ENCODE measurements at places on chromosomes 5 and 9.

GRCh38 chr5:22223079-22223478 is 630.1 kb downstream of the CDH12 start:
- DNase-seq, result no peak

DNA sequence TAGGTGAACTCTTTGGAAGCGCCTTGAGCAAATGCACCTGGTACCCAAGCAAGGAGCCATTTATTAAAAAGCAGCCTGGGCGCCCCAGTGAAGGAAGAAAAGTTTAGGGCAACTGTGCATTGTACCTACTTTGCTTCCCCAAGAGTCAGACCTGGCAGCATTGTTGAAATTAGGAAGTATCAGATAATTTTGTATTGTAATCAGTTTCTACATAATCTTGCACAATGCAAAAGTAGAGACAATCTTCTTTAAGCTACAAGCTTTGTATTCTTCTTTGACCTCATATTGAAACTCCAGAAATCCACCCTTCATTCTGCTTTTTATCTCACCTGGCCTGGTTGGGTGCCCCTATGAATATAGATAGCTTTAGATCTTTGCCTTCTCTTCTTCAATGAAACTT is 490.8 kb downstream of the RASEF start:
- DNase-seq, result no peak

GRCh38 chr5:136195971-136196820 is 3.2 kb upstream of the SMIM32 start:
- DNase-seq, result no peak

DNA sequence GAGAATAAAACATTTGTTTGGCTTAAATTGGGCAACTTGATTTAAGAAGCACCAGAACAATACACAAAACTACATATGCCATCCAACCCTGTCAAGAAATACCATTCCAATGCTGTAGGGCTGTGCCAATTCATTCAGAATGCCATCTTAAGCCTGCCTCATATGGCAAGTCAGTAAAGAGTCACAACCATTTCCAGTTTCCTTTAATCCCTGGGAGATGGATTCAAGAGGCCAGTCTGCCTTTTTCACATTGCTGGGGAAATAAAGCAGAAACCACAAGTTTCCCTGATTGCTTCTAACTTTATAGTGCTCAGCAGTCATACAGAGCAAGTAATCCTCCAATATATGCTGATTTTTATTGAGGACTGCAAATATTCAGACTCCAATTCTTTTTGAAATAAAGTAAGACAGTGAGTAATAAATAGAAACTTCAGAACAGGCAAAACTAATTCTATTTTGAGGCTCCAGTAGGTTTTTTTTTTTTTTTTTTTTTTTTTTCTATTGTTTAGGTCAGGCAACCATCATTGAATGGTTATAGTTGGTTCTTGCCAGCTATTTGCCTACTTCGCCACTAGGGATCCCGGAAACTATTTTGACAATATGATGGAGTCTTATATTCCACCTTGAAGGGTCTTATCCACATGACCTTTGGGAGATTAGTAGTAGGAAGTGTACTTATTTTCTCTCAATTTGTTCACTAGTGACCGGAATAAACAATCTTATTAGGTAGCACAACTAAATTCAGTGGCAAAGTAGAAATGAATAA is 400.9 kb upstream of the MEF2C start:
- no peak for DNase-seq

GRCh38 chr5:167482555-167482954 is 808.9 kb upstream of the WWC1 start:
- DNase-seq, result no peak

GRCh38 chr5:56481428-56482357 is 248.6 kb upstream of the ANKRD55 start:
- peak; percentile 69 for DNase-seq

DNA sequence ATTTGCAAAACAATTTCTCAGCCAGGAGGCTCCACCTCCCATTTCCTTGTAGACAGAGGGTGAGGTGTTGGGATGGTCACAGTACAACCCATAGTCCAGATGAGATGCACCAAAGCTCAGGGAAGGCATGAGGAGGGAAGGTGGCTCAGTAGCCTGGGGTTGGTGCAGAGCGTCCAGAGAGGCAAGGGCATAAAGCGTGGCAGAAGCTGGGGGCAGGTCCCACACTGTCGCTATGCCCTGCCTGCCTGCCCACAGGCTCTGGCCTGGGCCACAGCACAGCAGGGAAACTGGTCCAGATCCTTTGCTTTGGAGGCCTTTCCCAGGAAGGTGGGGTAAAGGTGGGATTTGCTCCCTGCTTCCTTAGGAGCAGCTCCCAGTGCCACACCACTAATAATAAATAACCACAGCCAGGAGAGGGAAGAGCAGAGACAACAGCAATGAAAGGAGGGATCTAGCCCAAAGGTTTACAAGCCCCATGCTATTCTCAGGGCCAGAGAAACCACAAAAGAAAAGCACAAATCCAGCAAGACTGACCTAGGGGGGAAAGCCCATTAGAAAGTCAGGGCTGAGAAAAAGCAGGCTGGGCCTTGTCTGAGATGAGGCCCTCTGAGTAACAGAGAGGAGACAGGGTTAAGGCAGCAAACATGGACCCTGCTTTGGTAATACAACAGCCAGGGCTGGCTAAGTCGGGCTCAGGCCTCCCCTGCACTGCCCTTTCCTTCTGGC is 27.2 kb downstream of the PCDHGC5 start:
- no peak for DNase-seq

DNA sequence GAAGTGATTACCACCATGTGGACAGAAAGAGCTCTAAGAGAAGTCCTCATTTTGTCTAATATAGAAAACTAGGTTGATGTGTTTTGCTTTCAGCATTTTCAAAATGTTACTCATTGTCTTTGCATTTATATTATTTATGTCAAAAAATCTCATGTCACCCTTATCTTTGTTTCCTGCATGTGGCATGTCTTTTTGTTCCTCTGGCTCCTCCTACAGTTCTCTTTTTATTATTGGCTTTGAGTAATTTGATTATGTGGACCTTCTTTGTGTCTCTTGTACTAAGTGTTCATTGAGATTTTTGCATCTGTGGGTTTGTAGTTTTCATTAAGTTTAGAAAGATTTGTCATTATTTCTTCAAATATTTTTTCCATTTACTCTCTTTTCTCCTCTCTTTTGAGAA is 58.8 kb downstream of the GNG10 start:
- DNase-seq, result no peak

GRCh38 chr5:125263356-125263755 is 516.9 kb upstream of the ZNF608 start:
- DNase-seq, result no peak

DNA sequence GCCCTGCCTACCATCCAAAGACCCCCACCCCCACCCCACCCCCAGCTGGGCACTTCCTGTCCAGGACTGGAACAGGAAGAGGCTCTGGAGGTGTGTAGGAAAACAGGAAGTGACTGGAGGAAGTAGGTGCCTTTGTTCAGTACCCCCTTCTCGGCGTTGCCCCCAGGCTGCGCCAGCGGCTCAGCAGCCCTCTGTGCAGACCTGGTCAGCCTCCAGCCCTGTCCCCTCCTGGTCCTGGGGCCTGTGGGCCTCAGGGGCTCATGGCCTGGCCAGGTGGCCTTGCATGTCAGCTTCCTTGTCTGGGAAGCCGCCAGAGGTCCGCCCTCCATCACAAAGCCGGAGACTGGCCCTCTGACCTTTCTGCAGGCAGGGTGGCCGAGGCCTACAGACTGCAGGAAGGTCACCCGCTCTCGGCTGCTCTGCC is 26.0 kb downstream of the FLT4 start:
- no peak for DNase-seq

GRCh38 chr5:73838901-73839300 is 212.9 kb downstream of the ARHGEF28 start:
- DNase-seq, result no peak

DNA sequence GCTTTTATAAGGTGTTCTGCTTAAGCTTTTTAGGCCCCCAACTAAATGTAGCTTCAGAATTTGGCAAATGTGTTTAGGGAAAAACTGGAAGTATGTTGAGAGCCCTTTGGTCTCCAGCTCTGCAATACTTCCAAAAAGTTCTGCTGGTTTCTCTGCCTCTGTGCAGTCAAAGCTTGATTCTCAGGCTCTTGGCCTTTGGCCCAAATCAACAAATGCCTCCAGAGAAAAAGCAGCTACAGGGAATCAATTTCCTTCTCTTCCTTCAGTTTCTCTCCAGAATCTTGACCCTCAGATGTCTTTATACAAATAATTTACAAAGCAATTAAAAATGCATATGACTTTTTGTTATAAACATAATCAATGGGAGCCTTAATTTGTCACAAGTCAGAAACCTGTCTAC is 235.7 kb downstream of the COMMD10 start:
- no peak for DNase-seq

GRCh38 chr9:33109097-33109496 is 32.6 kb upstream of the SMU1 start:
- no peak for DNase-seq

GRCh38 chr9:27168496-27168895 is 59.5 kb downstream of the TEK start:
- no peak for DNase-seq

GRCh38 chr5:38716516-38716915 is 129.3 kb upstream of the OSMR start:
- no peak for DNase-seq

GRCh38 chr5:54988817-54989216 is 3.4 kb upstream of the ESM1 start:
- DNase-seq, result no peak

GRCh38 chr5:78615697-78616096 is 32.9 kb downstream of the LHFPL2 start:
- no peak for DNase-seq

DNA sequence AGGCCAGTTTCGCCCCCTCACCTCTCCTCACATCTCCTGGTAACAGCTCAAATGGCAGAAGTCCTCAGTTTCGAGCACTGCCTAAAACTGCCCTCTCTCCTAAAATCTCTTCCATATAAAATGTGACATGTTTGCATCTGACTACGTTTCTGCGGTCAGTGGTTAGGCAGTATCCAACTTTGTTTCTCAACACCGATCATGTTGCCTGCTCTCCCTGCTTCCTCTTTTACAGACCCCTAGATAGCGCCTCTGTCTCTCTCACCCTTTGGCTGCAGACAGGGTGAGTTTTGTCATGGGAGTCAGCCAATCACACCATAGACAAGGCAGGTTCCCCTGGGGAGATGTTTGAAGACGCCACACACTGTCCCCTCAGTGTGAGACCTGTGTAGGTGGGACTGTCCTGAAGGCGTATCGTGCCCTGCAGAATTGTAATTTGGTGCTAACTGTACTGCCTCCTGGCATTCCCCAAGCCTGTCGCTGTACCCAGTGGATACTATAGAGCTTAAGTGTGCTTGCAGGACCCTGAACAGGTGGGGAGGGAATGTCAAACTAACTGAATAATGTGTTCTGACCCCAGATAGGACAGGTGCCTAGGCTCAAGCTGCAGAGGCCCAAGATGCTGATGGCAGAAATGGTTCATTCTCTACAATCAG is 1.1 kb downstream of the HEXB start:
- DNase-seq, result peak; percentile 56

- peak; percentile 38 for DNase-seq
Observed at GRCh38 chr5:91383956-91384300, 811 bp upstream of the ARRDC3 start.

GRCh38 chr5:169169783-169170182 is 131.2 kb downstream of the SLIT3 start:
- no peak for DNase-seq

DNA sequence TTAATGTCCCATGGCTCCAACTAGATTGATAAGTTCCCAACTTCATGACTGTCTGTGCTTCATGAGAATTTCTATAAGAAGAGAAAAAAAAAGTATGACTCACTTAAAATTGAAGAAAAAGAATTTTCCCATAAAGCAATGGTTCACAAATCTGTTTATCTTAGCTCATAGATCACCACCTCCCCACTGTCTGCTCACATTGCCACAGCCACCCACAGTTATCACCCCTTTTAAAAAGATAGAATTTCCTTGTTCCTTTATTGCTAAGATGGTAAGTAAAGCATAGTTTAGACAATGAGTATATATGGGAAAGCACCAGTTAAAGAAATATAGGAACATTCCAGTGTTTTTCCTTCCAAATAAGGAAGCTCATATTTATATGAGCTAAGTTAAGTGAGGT is 67.1 kb downstream of the ALDH7A1 start:
- DNase-seq, result no peak

- no peak for DNase-seq
Observed at GRCh38 chr5:80805038-80805437, 150.3 kb upstream of the DHFR start.

- no peak for DNase-seq
Observed at GRCh38 chr9:695252-695651, 146.2 kb upstream of the DMRT1 start.

DNA sequence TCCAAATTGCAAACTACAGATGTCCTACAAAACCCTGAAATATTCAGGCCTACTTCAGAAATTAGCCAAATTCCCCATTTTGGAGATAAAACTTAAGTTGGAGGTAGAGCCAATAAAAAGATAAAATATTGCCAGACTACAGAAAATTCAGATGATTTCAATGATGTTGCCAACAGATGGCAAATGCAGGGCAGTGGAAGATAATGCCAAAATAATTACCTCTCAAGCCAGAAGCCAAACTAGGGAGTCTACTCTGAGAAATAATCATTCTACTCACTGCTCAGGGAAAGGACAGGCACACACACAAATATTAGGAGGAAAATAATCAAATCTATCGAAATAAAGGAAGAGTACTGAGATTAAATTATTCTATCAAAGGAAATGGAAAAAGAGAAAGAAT is 347.5 kb upstream of the CCNG1 start:
- no peak for DNase-seq

DNA sequence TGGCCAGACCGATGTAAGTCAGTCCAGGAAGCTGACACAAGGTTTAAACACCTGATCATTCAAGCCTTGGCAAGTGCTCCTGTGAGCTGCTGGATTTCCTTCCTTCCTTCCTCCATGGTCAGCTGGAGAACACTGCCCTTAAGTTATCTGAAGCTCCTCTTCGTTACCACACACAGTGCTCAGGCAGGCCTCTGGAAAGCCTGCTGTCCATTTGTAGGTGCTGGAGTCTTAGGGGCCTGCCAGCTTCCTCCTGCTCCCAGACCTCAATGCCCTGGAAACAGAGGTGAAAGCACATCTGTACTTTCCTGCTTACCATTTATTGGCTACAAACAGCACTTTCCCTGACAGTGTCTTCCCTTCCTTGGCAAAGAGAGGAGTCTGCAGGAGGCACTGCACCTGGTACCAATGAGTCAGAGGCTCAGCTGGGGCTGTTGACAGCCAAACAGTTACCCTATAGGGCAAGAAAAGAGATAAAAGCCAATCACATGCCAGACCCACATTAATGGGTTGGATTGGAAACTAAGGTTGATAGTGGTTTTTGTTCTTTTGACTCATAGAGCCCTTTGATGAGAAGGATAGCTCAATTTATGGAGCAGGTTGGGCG is 72.6 kb upstream of the PUM3 start:
- DNase-seq, result no peak

Measured in GM12865 (cell line).